AG04450 (cell line): ENCODE measurements at places on chromosomes 3 and 15. TPM values are rescaled to one million over a fixed set of nuclear protein-coding genes. Genes with fewer than 3 reads are reported as not detected.
A peak's percentile ranks its signal among the peaks of the same experiment; 100 is the strongest.

DNA sequence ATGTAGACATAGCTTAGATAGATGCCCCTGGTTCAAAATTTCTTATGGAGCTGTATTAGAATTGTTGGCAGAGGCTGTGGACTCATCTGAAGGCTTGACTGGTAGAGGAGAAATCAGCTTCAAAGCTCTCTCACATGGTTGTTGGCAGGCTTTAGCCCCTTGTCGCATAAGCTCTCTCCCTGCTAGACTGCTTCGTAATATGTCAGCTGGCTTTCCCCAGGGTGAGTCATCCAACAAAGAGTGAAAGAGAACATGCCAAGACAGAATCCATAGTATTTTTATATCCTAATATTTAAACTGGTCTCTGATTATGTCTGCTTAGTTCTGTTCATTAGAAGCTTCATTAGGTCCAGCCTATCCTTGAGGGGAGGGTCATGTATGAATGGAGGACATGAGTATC is 427.4 kb upstream of the NAALADL2 start:
- DNase-seq = no peak

The COMMD2 gene
- 43.5 and 56.0 TPM in 2 replicates for polyA plus RNA-seq

DNA sequence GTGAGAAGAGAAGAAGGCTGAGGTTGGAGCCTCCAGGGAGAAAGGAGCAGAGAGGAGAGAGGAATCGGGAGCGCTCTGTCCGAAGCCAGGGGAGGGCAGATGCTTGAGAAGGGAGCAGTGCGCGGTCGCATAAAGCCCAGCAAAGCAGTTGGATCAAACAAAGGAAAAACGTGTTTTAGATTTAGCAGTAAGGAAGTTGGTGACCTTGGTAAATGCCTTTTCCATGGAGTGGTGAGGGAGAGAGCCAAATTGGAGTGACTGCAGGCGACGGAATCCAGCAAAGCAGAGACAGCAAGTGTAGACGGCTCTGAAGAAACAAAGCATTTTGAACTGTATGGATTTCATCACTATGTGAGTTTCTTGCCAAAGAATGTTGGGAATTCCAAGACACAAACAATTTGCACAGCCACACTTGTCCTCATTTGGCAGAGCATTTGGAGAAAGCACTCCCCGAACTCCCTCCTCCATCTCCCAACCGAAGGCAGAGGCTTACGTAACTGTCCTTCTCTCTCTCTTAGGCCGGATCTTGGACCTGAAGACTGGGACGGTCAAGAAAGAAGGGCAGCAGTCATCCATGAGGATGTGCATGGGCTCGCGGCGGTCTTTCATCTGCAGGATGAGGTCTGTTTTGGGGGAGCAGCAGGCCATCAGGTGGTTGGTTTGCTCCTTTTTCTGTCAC is 103.6 kb downstream of the ARNT2 start:
- DNase-seq = peak; percentile 82

The LSMEM2 gene
- polyA plus RNA-seq = not detected in 2 replicates

DNA sequence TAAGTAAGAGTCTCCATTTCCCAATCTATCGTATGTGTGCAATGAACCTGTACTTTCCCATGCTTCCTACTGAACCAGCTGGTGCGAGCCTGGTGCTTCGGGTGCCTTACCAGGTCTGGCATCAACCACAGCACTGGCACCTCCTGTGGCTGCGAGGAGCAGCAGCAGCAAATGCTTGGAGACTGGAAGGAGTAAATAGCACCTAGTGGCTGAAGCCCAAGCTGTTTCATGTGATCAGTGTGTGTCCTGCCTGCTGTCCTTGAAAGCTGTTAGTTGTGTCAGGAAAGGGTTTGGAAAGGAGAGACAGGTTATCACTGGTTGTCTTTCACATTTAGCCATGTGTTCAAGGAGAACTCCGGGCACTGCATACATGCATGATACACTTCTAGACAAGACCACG is 31.8 kb downstream of the PCOLCE2 start:
- DNase-seq = no peak
